MCF 10A (cell line): ENCODE measurements at places on chromosomes 16 and 17. TPM values are rescaled to one million over a fixed set of nuclear protein-coding genes. Genes with fewer than 3 reads are reported as not detected.

The PNMT gene
- total RNA-seq, result not detected in 2 replicates

The ACSF3 gene
- 39.2 and 43.7 TPM in 2 replicates for total RNA-seq

The PRR11 gene
- total RNA-seq, result 35.7 and 48.5 TPM in 2 replicates

The OR1D5 gene
- not detected in 2 replicates for total RNA-seq

The NRN1L gene
- total RNA-seq, result 0.81 TPM in 1 of 2 replicates, not detected in the other

The TBC1D3E gene
- total RNA-seq, result 3.8 TPM in 2 replicates

The CRYBA1 gene
- not detected in 2 replicates for total RNA-seq

The DNAAF1 gene
- not detected in 2 replicates for total RNA-seq

The NPIPA1 gene
- total RNA-seq, result 212 and 215 TPM in 2 replicates

The DRC7 gene
- not detected in 2 replicates for total RNA-seq

The IL21R gene
- 0.15 and 0.21 TPM in 2 replicates for total RNA-seq

The KRT32 gene
- not detected in 2 replicates for total RNA-seq

The DOC2B gene
- total RNA-seq, result not detected in 2 replicates

The LDAF1 gene
- 30.1 and 37.8 TPM in 2 replicates for total RNA-seq

The COPRS gene
- 41.2 and 46.8 TPM in 2 replicates for total RNA-seq

The DOC2A gene
- total RNA-seq, result 1.2 TPM in 2 replicates

The MYH13 gene
- not detected in 2 replicates for total RNA-seq

The ZKSCAN2 gene
- 6.6 and 7.8 TPM in 2 replicates for total RNA-seq

The FBXW10 gene
- 0.22 and 0.23 TPM in 2 replicates for total RNA-seq

The CFAP97D1 gene
- not detected in 2 replicates for total RNA-seq

The HEATR9 gene
- total RNA-seq, result not detected in 2 replicates

The GPR139 gene
- total RNA-seq, result not detected in 2 replicates

The RMI2 gene
- 5.8 and 6.6 TPM in 2 replicates for total RNA-seq

The SLC16A5 gene
- 26.0 and 33.1 TPM in 2 replicates for total RNA-seq

The SPN gene
- not detected in 2 replicates for total RNA-seq

The KRT40 gene
- not detected in 2 replicates for total RNA-seq

The CACNG3 gene
- total RNA-seq, result not detected in 2 replicates

The SYNGR3 gene
- total RNA-seq, result 0.68 and 1.1 TPM in 2 replicates
